ENCODE measurements at places on chromosomes 16 and 17.
A peak's percentile ranks its signal among the peaks of the same experiment; 100 is the strongest.

DNA sequence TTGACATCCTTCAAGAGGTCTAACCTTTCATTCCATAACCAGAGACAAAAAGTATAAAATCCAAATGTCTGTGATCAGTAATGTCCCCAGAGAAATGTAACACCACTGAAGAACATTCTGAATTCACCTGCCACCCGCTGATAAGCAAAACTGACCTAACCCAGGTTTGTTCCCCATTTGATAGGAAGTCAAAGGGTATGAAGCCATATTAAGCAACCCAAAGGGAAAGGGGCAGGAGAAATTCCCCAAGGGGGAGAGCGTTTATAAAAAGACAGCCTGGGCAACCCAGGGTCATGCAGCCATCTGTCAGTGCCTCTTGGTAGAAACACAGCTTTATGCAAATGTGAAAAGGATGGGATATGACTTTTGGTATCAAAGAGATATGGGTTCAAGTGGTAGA is 30.7 kb upstream of the PIK3R6 start:
- no peak for DNase-seq

GRCh38 chr17:19299214-19299747 is 62.1 kb downstream of the EPN2 start:
- no peak for DNase-seq

GRCh38 chr16:20675488-20676267 is 21.8 kb downstream of the ACSM1 start:
- no peak for DNase-seq

DNA sequence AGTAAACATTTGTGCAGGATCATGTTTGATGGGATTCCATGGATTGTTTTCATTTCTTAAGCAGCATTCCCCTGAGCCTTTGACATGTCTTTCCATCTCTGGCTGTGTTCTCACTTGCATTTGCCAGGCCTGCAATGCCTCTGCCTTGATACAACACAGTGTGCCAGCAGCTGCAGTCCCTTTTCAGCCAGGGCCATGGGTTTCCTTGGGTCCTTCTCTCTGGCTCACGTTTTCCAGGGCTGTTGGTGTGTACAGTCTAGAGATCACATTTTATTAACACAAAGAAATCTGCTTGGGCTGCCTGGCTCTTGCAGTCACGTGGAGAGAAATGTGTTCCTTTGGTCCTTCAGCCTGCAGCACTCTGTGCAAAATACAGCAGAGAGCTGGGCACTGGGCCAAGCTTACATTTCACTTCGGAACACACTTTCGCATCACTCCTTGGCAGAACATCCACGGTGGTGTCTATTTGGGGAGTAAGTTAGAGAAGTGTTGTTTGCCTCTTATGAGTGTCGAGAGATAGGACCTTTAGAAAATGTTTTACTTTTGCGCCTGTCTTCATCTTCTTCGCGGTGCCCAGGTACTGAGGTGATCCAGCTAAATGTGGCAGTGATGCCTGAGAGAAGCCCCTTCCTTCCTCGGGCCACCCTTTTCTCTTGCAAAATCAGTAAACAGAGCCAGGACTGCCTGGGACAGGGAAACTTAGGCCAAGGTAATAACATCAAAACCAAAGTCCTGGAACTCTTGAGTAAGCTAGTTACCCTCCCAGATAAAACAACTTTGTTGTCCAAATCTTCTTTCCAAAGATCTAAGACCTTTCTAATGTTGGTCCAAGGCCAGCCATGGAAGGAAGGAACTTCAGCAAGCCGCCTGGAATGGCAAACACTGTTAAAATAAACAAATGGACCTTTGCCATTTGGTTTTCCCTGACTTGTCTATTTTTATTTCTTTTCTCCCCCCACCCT is 20.9 kb downstream of the HLF start:
- peak; percentile 43 for DNase-seq

DNA sequence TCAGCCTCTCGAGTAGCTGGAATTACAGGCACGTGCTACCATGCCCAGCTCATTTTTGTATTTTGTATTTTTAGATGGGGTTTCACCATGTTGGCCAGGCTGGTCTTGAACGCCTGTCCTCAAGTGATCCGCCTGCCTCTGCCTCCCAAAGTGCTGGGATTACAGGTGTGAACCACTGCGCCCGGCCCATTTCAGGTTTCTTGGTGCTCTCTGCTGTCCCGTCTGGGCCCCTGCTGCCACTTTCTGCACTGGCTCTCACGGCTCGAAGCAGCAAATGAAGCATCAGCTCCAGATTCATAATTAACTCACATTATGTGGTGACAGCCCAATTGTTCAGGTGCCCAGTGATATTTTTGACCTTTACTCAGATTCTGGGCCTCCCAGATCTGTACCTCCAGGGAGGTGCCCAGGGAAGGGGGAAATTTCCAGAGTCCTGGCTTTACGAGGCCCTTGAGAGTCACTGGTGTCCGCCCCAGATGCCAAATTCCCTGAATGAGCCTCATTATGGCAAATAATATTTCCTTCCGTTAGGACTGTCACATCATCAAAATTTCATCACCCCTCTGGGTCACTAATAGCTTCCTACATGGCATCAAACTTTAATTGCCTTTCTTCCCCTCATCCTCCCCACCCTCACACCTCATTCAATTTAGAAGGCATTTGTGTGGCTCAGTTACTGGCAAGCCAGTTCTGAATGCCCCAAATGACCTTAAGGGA is 9.0 kb downstream of the SDK2 start:
- DNase-seq: no peak

DNA sequence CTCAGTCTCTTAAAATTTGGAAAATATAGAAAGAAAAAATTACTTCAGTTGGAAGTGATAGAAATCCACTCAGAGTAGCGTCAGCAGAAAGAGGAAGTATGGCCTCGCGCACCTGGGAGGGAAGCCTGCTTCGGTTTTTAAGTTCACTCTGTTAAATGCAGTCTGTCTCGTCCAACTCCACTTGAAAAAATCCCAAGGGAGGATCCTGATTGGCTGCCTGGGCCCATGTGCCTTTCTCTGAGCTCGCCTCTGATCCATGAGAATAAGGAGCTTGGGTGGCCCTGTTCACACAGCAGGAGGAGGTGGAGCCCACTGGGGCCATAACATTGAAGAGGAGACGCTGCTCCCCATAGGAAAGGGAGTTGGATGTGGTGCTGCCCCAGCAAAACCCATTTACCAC is 40.7 kb downstream of the DNAJA2 start:
- no peak for DNase-seq

GRCh38 chr17:49914096-49914490 is 54.9 kb upstream of the DLX4 start:
- DNase-seq: no peak

DNA sequence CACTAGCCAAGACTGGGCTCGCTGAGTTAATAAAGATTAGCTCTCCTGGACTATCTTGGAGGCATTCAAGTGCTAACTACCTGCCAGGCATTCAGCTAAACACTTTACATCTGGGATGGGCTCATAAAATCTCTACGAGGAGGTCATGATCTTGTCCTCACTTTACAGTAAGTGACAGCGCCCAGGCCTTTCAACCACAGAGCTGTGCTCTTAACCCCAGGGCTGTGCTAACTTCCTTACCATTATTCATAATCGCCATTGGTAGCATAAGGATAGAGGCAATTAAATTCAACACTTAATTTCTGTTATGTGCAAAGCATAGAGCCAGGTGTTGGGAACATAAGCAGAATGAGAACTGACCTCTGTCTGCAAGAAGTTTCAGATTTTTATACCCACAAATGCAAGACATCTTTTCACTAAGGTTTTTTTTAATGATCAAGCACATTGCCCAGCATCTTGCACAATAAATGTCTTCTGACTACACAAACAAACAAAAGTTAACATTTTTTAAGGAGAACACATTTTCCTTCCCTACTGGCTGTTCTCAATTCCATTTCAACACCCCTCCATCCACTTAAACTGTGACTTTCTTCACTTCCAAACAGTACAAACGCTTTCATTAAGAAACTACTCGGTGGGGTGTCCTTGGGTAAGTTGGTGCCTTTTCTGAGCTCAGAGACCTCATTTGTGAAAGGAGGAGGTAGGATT is 172.3 kb downstream of the C16orf78 start:
- DNase-seq: no peak

- DNase-seq: no peak
Measured at GRCh38 chr17:64781014-64781756, 119.1 kb upstream of the SMURF2 start.

GRCh38 chr17:44444735-44445105 is 55.3 kb upstream of the ITGA2B start:
- DNase-seq: peak; percentile 89

DNA sequence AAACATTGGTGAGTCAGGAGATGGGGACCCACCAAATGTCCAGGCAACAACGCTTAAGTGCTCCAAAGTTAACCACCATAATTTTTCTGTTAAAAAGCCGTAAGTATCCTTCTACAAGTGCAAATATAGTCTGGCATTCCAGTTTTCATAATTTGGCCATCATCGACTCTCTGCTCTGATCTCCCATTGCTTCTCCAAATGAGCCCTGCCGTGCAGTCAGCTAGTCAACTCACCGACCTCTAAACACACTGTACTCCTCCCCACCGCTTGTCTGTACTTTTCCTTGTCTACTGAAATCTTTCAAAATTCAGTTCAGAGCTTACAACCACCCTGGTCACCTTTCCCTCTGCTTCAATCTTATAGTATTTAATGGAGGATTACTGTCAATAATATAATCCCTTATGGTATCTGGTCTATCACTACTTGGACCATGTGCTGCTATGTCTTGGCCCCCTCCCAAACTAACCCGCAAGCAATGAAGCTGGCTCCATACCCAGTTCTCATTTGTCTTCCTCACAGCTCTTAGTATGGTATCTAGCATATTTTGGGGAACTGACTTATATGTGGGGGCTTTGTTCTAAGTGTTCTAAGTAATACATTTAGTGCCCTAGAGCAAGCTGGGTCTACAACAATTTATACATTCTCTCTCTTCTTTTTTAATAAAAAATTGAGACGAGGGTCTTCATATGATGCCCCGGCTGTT is 52.7 kb upstream of the SLC25A19 start:
- DNase-seq: no peak

All from HCEC 1CT (cell line).